ENCODE measurements at places on chromosomes 4 and X. TPM values are rescaled to one million over a fixed set of nuclear protein-coding genes. Genes with fewer than 3 reads are reported as not detected.
A peak's percentile ranks its signal among the peaks of the same experiment; 100 is the strongest.

Gene ETDB
- not detected for polyA plus RNA-seq

- peak; percentile 48 for DNase-seq
Measured at GRCh38 chr4:157978680-157979361, 194.0 kb downstream of the GASK1B start.

Gene SMIM9
- polyA plus RNA-seq = not detected

DNA sequence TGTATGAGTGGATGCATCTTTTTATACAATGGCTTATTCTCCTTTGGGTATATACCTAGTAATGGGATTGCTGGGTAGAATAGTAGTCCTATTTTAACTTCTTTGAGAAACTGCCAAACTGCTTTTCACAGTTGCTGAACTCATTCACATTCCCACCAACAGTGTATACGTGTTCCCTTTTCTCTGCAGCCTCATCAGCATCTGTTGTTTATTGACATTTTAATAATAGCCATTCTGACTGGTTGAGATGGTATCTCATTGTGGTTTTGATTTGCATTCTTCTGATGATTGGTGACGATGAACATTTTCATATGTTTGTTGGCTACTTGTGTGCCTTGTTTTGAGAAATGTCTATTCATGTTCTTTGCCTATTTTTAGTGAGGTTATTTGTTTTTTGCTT is 687.0 kb upstream of the EPHA5 start:
- DNase-seq = no peak

- DNase-seq = no peak
Measured at GRCh38 chrX:16848541-16848940, 21.6 kb downstream of the RBBP7 start.

Measured in large intestine (tissue), 12 donors.